ENCODE measurements at places on chromosomes 4 and X.

DNA sequence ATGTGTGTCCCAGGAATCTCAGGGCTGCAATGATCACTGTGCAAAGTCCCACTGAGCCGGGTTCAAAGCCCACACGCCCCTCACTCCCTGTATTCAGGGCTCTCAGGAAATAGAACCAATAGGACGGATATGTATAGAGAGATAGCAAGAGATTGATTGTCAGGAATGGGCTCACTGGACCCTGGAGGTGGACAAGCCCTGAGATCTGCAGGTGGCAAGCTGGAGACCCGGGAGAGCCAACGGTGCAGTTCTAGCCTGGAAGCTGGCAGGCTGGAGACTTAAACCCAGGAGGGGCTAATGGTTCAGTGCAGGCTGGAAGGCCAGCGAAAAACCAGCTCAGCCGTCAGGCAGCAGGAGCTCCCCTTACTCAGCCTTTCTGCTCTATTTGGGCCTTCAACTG is 52.8 kb upstream of the ADRA2C start:
- DNase-seq, result no peak

DNA sequence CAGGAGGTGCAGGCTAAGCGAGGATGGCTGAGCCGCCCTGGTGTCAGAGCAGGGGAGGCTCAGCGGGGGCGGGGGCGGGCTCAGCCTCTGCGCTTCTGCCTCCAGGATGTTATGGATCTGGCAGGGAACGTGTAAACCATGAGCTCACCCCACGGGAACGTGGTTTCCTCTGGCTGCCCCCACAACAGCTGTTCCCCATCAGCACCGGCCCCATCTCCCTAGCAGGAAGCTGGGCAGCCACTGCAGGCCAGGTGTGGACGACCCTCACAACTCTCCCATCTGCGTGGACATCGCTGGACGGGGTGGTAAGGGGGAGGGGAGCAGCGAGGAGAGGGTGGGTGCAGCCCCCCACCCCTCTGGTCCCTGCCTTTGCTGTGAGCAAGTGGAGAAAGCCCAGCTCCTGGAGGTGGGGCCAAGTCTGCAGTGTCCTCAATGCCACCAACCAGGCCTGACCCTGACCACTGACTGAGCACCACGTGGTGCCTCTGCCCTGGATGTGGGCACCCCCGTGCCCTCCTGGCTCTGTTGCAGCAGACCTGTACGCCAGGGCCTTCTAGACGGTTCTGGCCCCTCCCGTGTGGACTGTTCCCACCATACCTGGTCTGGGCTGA is 28.1 kb upstream of the SPON2 start:
- DNase-seq, result peak; percentile 9

DNA sequence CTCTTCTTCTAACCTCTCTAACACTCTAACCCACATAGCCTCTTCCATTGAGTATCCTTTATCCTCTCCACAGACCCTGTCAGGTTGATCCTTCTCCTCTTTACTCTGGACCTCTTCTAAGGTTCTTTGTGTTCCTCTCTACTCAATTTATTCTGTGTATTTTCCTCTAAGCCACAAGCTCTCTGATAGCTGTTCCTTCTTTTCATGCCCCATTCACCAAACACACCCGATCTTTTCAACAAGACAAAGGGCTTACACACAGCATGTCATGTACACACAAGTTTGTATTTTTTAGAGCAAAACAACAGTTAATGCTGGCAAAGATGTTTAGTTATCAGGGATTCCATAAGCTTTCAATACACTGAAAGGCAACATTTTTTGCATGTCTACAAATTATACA is 1.9 kb downstream of the SPIN2B start:
- DNase-seq, result no peak

GRCh38 chrX:130091980-130092522 is 18.2 kb downstream of the ELF4 start:
- DNase-seq, result peak; percentile 81

DNA sequence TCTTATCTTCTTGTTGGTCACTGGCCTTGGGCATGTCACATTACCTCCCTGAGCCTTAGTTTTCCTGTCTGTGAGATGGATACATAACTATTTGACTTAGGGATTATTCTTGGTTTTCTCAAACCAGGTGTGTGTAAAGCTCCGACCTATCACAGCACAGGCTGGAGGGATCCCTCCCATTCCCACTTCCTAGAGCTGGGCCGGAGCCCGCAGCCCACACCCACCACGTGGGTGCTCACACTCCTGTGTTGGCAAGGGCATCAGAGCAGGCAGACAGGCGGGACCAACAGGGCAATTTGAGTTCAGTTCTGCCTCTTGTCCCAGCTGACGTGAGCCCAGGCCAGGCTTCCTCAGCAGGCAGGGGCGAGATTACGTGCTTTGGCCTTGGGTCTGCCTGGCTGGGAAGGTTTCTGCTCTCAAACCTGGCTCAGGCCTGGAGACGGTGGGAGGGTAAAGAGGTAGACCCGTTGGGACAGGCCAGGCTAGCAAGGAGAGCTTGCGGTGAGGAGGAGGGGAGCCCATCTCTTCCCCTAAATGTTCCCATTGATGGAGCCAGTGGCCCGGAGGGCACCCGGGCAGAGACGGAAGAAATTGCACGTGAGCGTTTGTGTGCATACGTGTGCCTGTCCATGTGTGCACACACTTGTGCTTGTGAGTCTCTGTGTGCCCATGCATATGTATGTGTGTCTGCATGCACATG is 734 bp upstream of the SH3TC1 start:
- DNase-seq, result no peak

- DNase-seq, result no peak
These were observed 66.6 kb downstream of the MTMR1 start for GRCh38 chrX:150759568-150760416.
